COLO829 (cell line): ENCODE measurements at places on chromosomes 11 and 22.

- DNase-seq, result no peak
Observed at GRCh38 chr11:88813233-88813915, 252.4 kb downstream of the GRM5 start.

- no peak for DNase-seq
Observed at GRCh38 chr11:44754876-44755555, 28.3 kb downstream of the TSPAN18 start.

- no peak for DNase-seq
Observed at GRCh38 chr22:37708580-37709444, 12.0 kb downstream of the TRIOBP start.

DNA sequence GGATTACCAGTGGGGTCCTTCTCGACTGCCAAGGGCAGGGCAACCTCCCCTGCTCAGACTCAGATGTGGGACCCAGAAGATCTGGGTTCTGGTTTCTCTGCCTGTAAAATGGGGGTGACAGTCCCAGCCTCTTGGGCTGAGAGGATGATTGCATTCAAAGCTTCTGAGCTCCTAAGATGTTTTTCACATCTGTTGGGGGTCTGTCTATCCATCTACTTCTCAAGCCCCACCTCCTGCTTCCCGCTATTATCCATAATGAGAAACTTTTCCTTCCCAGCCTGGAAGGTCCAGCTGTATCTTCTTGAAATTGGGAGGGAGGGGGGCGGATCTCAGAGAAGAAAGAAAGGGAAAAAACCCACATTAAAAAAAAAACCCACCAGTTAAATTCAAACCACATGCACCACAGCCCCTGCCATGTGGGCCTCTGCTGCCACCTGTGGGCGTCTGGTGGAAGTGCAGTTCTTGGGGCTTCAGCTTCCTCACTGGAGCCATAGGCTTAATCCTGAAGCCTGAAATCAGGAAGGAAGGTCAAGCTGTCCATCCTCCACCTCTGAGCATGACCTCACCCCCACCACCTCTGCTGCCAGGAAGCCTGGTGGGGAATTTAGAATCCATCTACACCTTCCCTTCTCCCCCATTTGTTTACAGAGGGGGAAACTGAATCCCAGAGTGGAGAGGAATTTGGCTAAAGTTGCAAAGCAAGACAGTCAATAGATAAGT is 27.3 kb downstream of the ARHGEF17 start:
- peak; percentile 92 for DNase-seq

DNA sequence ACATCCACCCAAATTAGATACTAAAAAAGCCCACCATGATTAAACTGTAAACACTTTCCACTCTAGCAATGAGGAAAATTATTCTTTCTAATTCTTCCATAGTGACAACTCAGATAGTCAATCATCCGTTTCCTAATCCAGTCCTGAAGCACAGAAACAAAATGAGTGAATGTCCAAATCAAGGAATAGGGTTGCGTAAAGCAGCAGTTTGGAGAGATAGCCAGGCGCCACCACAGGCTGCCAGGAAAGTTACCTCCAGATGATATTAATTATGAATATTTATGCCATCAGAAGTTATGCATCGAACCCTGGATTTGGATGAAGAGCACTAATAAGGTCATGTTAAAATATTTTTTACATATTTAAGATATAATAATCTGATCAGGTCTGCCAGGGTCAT is 63.2 kb downstream of the ETS1 start:
- no peak for DNase-seq

- DNase-seq, result peak; percentile 79
Observed at GRCh38 chr11:9231848-9232177, 33.3 kb downstream of the DENND5A start.

DNA sequence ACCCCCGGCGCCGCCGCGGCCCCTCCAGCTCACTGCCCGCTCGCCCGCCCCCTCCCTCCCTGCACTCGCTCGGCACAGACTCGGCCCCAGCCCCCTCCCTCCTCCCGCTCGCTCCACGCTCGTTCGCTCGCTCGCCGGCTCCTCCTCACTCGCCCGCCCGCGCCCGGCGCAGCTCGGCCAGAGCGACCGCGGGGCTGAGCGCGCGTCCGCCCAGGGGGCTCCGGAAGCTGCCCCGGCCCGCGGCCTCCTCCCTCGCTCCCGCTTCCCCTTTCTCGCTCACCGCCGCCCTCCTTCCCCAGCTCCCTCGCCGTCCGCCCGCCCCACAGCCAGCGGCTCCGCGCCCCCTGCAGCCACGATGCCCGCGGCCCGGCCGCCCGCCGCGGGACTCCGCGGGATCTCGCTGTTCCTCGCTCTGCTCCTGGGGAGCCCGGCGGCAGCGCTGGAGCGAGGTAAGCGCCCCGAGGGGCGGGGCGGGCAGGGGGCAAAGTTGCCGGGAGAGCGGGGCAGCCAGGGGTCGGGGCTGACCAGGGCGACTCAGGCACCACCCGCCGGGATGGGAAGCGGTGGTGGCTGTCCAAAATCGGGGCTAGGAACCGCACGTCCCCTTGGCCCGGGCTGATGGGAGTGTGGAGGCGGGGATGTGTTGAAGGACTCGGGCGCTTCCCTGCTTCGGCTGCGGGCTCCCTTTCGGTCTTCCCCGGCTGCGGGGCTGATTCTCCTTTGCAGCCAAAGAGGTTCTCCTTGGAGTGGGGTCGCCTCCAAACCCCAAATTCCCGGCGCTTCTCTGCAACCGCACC is at the start of gene SEZ6L:
TSS of gene SEZ6L (plus strand) at position 148 of the 797 bp plus-strand sequence. CDS start at position 356, 208 bp downstream.
- DNase-seq, result no peak

DNA sequence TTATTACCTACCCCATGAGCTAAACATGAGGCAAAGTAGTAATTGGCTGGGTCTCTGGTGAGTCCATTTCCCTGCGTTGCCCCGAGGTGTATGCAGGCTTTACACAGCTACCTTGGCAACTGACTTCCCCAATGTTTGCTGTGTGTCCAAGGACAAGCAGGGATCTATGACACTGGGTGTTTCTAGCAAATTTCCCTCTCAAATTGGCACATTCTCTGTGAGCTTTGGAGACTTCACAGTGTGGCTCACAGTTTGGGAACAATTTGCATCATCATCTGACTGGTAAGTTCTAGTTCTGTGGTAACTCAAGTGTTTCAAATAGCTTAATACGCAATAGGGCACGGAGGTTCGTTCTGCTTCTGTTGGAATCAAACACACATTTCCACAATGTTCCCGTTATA is 12.5 kb downstream of the NNMT start:
- no peak for DNase-seq

DNA sequence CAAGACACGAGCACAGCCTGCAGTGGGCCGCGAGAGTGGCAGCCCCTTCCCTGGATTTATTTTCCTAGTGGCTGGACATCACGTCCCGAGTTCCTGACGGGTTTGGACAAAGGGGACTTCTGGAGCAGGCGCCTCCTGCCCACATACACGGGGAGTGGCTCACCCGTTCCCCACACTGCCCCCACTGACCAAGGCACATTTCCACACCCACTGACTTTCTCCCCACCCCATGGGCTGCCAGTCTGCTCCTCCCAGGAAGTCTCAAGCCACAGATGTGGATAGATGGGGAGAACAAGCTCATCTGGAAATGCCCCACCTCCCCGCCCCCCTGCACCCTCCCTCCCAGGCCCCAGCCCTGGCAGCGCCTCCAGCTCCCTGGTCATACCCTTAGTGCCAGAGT is 34.0 kb upstream of the FADD start:
- no peak for DNase-seq

GRCh38 chr22:48366056-48366455 is 1461.6 kb downstream of the BRD1 start:
- DNase-seq, result no peak

- DNase-seq, result no peak
Observed at GRCh38 chr11:35214792-35215193, 75.8 kb downstream of the CD44 start.

DNA sequence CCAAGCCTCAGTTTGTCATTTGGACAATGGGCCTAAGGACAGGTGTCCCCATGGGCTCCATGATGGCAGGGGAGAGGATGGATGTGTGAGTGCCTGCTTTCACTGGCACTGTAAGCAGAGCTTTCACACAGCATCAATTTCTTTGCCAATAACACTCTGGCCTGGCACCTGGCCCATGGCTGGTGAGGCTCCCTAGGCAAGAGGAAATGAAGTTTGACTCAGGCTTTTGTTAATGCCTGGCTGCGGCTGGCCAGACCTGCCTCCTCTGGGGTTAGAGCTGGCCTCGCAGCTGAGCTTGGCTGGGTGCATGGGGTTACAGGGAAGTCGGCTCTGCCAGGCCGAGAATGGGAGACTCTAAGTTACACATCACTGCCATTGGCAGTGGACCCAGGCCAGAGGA is 30.0 kb upstream of the SEZ6L start:
- DNase-seq, result no peak

- DNase-seq, result no peak
Observed at GRCh38 chr11:131584785-131585592, 214.6 kb downstream of the NTM start.

DNA sequence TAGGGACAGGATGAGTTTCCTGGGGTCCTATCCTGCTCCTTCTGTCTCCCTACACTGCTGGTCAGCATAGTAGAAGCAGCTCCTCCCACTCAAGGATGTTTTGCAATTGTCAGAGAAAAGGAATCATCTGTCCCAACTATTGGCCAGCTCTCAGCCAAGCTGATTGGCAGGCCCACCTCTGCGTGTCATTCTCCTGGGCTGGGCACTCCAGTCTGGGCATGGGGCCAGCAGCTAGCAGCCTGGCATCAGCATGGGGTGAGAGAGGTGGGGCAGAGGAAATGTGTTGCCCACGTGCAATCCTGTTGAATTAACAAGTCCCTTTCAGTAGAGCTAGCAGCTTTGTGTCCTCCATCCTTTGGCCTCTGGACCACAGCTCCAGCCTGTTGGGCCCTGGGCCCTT is 14.1 kb downstream of the ANKK1 start:
- DNase-seq, result peak; percentile 61

DNA sequence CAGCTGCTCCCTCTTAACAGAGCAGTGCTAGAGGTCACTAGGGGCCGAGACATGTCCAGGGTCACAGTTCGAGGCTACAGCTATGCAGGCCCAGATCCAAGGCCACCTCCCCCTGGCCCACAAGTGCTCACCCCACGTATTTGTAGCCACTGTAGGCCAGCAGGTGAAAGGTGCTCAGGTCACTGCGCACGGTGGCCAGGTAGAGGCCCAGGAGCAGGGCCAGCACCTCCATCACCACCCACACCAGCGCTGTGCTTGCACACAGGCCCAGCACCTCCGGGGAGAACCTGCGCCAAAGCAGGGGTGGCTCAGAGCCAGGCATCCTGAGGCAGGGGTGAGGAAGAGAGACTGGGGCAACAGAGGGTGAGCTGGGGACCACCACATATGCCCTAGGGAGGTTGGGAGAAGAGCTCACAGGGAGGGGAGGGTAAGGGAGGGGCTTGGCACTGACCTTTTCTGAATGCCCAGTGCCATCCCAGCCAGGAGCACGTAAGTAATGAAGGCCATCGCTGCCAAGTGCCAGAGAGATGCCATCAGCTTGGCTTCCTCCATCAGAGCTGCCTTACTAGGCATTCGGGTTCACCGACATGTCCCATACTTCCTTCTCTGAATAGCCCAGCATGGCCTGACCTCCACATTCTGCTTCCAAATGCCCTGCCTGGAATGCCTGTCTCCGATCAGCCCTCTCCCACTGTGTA is 3.5 kb downstream of the YIF1A start:
- no peak for DNase-seq
